Epithelial cell of alveolus of lung (primary cell): ENCODE measurements at places on chromosomes 16 and 17. TPM values are rescaled to one million over a fixed set of nuclear protein-coding genes. Genes with fewer than 3 reads are reported as not detected.

SNX20 gene
- total RNA-seq = not detected in 2 replicates

BMERB1 gene
- 22.5 and 47.7 TPM in 2 replicates for total RNA-seq

EVPL gene
- 0.16 and 0.26 TPM in 2 replicates for total RNA-seq

TBC1D3G gene
- total RNA-seq = not detected in 2 replicates

SHCBP1 gene
- total RNA-seq = 4.3 and 22.5 TPM in 2 replicates

RPL38 gene
- 562 and 652 TPM in 2 replicates for total RNA-seq

ABCC3 gene
- 5.2 and 13.9 TPM in 2 replicates for total RNA-seq

ADAM11 gene
- total RNA-seq = under 0.01 and 0.64 TPM in 2 replicates

CCL22 gene
- total RNA-seq = not detected in 2 replicates

CHD9 gene
- total RNA-seq = 20.3 and 33.1 TPM in 2 replicates

NXPH3 gene
- total RNA-seq = 0.13 and 0.88 TPM in 2 replicates

KCNJ18 gene
- not detected in 2 replicates for total RNA-seq

NXN gene
- 16.4 and 61.2 TPM in 2 replicates for total RNA-seq

CIITA gene
- under 0.01 TPM in 1 of 2 replicates, not detected in the other for total RNA-seq

DNAI2 gene
- total RNA-seq = not detected in 2 replicates
